HFF-Myc (cell line): ENCODE measurements at places on chromosomes 4 and X.
A peak's percentile ranks its signal among the peaks of the same experiment; 100 is the strongest.

- no peak for DNase-seq
These were observed 771.5 kb upstream of the HS3ST1 start for GRCh38 chr4:12200226-12200625.

DNA sequence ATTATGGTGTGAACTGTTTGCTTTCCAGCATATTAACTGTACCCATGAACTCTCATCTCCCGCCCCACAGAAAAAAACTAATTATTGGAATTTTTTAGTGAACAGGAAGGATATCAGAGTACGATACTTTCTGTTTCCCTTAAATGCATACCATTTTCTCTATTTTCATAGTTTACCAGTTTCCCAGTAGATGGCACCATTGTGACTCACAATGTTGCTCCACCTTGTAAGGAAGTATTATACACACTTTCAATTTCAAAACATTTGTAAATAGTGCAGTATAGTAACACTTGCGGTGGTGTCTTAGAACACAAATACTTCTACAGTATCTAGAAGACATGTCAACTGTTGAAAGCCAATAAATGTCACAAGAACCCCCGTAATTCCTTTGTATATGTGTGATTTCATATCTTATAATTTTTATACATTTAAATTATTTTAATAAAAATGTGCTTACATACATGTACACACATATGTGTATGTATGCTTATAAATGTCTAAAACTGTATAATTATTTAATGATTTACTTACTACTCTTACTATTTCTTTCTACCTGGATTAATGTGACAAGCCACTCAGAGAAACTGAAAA is 167.3 kb downstream of the SLIT2 start:
- DNase-seq = peak; percentile 41

- no peak for DNase-seq
These were observed 1673.4 kb upstream of the PCDH7 start for GRCh38 chr4:29046781-29047180.

DNA sequence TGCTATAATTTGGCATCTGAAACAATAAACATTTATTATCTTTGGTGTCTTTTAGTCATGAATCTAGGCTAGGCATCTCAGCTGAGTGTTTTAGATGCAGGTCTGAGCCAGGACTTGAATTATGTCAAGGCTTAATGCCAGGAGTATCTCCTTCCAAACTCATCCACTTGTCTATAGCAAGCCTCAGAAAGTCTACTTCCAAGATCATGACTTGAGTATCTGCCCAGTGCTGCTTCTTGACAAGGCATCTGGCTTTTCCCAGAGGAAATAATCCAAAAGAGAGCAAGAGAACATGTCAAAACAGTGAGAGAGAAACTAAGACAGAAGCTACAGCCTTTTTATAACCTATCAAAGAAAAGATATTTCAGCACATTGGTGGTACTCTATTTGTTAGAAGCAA is 1052.1 kb upstream of the PCDH10 start:
- no peak for DNase-seq

DNA sequence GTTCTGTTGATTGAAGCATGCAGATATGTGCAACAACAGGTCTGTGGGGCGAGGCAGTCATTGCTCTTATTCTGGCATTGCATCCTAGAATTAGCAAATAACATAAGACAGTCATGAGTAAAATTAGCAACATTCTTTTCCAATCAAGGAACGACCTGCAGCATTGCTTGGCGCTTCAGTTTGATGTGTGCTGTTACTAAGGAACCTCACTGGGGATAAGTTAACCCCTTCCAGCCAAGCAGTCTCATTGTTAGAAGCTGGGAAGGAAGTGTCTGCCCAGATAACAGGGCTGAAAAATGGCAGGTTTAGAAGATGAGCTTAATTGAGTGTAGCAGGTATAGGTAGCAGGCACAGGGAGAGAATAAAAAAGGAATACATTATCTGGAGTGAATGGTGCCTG is 55.4 kb downstream of the RBM46 start:
- no peak for DNase-seq

GRCh38 chr4:7428261-7429068 is 6.3 kb downstream of the PSAPL1 start:
- no peak for DNase-seq

DNA sequence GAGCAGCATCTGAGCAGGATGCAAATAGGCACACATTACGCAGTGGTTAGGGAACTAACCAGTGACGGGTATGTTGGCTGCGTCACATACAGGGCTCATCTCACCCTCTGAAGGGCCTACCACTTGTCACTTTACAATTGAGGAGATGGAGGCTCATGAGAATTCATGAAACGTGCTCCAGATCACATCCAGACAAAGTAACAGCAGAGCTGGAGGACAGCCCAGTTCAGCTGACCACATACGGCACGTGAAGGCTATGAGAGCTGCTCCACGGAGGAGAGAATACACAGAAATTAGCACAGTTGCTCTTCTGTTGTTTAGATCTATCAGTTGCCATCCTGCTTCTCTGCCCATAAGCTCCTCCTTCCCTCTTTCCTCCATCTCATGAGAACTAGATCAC is 78.4 kb downstream of the FAM9B start:
- no peak for DNase-seq

DNA sequence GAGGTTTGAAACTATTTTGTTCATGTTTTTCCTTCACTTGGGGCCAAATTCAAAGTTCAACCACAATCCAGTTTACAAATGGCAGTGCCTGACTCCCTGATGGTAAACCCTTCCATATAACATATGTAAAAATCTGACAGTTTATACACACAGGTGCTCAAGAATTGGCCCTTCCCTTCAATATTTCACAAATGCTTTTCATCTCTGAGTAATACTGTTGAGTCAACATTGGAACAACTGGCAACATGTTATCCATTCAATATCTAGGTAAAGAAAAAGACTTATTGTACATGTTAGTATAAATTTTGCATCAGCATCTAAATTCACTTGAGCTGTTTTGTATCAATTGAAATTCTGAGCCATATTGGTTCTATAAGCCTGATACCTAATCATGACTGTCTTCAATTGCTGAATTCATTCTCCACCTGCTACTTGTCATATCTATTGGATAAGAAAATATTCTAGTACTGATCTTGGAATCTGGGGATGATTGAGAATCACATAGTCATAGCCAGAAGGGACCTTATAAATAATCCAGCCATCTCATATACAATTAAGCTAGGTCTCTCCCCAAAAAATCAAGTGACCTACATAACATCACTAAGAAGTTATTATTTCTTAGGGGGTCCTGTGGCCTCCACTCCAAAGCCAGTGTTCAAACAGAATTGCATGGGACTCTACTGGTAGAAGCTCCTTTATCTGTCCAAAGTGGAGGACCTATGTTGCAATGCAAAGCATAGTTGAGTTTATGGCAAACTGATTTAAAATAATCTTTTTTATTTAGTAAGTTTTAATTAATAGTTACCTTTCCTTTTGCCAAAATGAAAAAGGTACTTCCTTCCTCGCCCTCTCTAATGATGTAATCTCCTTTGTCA is 61.9 kb downstream of the PRKG2 start:
- DNase-seq = no peak

GRCh38 chr4:44320833-44321232 is 127.8 kb downstream of the KCTD8 start:
- DNase-seq = no peak

GRCh38 chr4:5905714-5906113 is 12.8 kb upstream of the CRMP1 start:
- DNase-seq = no peak

GRCh38 chrX:6021316-6022091 is 207.2 kb downstream of the NLGN4X start:
- DNase-seq = no peak

- DNase-seq = no peak
These were observed 1.8 kb downstream of the PCSK1N start for GRCh38 chrX:48833542-48834138.

- no peak for DNase-seq
These were observed 782.2 kb downstream of the TRAM1L1 start for GRCh38 chr4:116302990-116303735.

- DNase-seq = no peak
These were observed 8.5 kb downstream of the OTUD4 start for GRCh38 chr4:145171911-145172310.

GRCh38 chr4:160825644-160826338 is 1338.0 kb downstream of the FSTL5 start:
- DNase-seq = no peak

GRCh38 chr4:14404730-14405129 is 597.6 kb upstream of the CPEB2 start:
- no peak for DNase-seq

DNA sequence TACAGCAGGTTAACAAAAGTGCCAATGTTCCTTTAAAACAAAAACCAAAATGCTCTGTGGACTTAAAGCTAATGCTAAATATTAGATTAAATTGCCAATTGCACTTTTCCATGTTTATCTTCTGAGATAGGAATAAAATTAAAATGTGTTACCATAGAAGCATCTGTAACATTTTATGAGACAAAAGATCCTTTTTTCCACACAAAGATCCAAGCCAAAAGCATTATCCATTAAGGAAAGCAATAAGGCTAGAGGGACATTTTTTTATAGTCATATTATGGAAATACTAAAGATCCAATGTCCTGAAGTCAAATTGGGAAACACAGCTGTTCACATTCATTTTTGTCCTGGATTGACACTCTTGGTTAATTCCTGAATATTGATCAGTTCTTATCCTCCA is 73.6 kb downstream of the PALLD start:
- no peak for DNase-seq

DNA sequence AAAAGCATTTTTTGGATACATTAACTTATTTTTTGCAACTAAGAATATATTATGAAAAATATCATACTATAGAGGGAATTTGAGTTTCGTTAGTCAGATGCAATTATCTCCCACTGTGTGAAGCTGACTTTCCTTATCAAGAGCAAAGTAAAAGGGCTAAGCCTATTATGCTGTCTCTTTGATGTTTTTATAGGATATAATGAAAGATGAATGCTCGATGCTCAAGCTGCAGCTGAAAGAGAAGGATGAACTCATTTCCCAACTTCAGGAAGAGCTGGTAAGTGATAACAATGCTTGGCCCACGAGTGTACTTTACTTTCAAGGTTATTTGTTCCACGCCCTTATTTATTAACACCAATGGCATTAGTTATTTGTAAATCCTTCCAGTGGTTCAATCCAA is 688.4 kb downstream of the CCSER1 start:
- DNase-seq = no peak

DNA sequence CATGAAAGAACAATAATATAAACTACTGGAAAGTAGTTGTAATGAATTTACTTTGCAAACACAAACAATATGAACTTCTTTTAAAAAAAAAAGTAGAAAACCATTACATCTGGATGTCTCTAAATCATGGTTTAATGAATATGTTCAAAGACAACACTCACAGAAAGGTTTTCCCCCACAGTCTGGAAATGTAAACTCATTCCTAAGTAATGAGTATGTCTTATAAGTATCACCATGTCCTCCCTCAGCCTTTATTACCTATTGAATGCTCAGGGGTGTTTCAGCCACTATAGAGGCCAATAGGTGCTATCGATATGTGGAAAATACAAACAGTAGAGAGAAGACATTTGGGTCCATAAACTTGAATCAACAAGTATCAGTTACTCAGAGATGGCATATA is 186.7 kb downstream of the PALLD start:
- no peak for DNase-seq

DNA sequence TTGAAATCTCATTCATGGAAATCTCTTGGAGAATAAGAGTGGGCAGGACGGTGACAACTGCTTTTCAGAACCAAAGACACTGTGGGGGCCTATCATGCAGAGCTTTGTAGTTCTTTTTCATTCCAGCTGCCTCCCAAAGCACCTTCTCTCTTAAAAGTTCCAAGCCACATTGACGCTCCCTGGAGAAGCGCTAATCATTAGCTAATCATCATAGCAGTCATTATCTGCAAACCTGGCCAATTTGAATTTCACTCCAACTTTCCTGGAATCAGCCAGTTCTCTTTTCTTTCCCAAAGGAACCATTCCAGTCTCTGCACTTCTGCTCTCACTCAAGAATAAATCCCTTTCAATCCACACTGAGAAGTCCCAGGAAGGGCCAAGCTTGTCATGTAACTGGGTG is 1144.1 kb upstream of the IGFBP7 start:
- DNase-seq = no peak

GRCh38 chrX:71640002-71640401 is 21.7 kb upstream of the CXCR3 start:
- no peak for DNase-seq

DNA sequence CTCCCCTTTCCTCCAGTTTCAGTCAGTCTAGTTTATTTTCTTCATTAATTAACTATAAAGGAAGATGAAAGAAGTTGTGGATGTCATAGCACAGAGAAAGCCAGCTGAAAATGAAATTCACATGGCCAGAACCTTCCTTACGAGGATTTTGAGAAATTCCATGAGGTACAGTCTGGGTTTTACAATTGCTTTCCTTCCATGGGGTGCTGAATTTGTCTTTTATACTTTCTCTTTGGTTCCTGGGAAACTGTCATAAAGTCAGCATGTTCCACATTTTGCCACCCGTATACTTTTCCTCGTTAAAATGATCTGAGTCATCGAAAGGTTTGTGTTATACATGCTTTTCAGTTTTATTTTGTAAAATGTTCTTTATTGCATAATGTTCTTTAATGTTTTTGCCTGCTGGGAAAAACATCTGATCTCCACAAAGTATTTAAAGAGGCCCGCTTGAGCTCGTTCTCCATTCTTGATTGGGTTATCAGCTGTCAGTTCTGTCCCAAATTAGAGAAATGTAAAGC is 78.1 kb upstream of the CLDN34 start:
- no peak for DNase-seq

DNA sequence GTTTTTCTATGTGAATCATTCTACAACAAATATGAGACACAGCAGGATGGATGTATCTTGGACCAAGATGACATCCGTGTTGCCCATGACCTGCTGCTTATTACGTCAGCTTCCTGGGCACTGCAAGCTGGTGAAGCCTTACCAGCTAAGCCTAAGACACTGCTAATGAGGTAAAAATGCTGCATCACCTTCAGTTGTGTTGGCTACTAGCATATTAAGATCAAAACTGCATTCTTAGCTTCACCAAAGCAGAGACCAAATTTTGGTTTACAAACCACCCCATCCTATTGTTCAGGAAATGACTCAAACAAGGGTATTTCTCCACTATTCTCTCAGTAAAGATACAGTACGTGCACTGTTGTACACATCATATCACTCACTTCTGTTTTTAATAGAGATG is 50.3 kb downstream of the MAML3 start:
- no peak for DNase-seq

DNA sequence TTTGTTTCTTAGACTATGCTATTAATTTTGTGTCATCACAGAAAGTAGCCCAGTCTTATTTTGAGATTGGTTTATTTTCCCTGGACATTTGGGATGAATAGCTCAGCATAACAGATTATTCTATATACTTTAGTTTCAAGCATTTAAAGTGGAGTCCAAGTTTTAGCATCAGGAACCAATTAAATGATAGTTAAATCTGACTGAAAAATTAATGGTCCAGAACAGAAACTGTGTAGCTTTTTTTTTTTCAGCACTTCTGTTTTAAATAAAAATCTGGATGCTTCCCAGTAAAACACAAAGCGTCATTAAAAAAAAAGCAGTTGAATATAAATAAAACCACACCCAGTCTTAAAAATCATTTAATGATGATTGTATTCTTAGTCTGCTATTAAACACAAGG is 59.4 kb upstream of the PITX2 start:
- DNase-seq = peak; percentile 55

- DNase-seq = no peak
These were observed 6.9 kb downstream of the PDE6B start for GRCh38 chr4:632196-632790.
